ENCODE measurements at places on chromosomes 7 and 10. TPM values are rescaled to one million over a fixed set of nuclear protein-coding genes. Genes with fewer than 3 reads are reported as not detected.

SMO gene
- 23.9 TPM for total RNA-seq

ZNF425 gene
- 2.1 TPM for total RNA-seq

ANK3 gene
- total RNA-seq: 25.5 TPM

HPS1 gene
- total RNA-seq: 76.1 TPM

DNA sequence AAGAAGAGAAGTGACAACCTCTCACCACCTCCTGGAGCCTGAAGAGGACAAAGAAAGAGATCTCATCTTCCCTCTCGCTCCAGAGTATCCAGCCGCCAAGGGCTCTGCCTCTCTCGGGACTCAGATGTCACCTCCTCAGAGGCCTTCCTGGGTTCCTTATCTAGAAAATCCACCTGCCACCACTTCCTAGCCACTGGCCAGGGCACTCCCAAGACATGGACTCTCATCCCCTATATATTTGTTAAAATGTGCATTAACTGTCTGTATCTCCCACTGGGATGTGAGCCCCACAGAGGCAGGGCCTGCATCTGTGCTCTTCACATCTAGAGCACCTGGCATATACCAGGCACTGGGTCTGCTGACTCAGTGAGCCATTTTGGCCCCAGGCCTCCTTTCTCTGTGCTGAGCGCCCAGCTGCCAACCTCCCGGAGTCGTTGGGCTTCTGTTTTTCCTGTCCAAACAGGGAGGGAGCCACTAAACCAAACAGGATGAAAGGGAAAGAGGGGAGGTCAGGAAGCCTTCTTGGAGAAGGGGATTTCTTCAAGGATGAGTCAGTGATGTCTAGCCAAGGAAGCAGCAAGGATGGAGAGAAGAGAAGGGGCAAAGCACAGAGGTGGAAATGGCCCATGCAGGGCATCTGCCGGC, 58.9 kb downstream of the KCNMA1 start:
- no peaks in the 10 kb centered on the region for H3K36me3 ChIP-seq
- DNase-seq: no peak
- peak overlapping the region; percentile 55 for H3K27ac ChIP-seq
- H3K4me1 ChIP-seq: peaks cover 6% of the 10 kb centered on the region

GRCh38 chr7:105002-105401, 87.4 kb upstream of the FAM20C start:
- DNase-seq: peak; percentile 1
- no peak overlapping the region for H3K4me3 ChIP-seq

DNA sequence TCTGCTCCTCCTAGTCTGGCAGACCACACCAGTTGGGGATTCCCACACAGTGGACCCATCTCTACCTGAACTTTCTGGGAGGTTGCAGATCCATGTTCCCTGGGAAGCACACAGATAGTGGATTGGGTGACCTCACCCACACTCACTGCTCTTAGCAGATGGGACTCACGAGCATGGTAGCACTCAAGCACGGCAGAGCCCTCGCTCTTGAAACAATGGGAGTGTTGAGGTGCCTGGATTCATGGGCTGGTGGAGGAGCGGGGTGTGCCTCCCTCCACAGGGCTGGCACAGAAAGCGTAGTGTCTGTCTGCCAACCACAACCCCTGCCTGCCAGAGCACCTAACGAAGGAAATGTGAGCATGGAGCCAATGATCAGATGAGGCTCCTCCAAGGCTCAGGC, 568.0 kb downstream of the POM121L12 start:
- no peak overlapping the region for H3K27ac ChIP-seq
- H3K4me3 ChIP-seq: no peak overlapping the region
- no peaks in the 10 kb centered on the region for H3K4me1 ChIP-seq

DNA sequence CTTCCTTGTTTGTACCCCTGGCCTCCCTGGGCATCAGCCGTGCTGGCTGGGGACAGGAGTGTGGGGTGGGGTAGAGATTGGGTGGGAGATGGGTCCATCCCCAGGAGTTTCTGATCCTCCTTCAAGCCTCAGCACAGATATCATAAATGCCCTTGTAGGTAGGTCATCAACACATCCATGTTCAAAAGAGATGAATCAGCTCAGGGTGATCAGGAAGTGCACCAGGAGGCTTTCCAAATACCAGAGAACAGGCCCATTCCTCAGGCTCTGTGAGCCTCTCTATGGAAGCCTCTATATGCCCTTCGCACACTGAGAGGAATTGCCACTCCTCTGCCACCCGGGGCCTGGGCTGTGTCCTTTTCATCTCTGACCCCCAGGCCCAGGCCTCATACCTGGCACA, 31.9 kb upstream of the ADCYAP1R1 start:
- no peak for DNase-seq
- H3K4me1 ChIP-seq: peaks cover 9% of the 10 kb centered on the region
- H3K27me3 ChIP-seq: no peaks in the 10 kb centered on the region
- H3K27ac ChIP-seq: no peak overlapping the region
- H3K4me3 ChIP-seq: no peak overlapping the region

DNA sequence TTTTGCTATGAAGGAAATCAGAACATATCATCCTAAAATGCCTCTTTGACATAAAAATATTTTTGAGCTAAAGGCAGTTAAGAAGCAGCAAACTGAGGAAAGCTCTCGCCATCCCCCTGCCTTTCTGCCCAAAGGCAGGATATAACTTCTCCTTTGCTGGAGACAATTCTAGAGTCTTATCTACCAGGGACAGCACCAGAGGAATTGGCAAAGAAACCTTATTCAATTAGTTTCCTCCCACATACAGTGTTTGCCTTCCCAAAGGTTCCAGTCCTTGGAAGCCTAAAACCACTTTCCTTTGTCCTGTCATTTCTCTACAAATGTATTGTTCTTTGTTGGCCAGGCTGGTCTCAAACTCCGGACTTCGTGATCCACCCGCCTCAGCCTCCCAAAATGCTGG, 33.7 kb downstream of the MASTL start:
- H3K36me3 ChIP-seq: peaks cover 3% of the 10 kb centered on the region
- no peak for DNase-seq
- no peaks in the 10 kb centered on the region for H3K27me3 ChIP-seq
- no peak overlapping the region for H3K27ac ChIP-seq
- no peaks in the 10 kb centered on the region for H3K4me1 ChIP-seq

DNA sequence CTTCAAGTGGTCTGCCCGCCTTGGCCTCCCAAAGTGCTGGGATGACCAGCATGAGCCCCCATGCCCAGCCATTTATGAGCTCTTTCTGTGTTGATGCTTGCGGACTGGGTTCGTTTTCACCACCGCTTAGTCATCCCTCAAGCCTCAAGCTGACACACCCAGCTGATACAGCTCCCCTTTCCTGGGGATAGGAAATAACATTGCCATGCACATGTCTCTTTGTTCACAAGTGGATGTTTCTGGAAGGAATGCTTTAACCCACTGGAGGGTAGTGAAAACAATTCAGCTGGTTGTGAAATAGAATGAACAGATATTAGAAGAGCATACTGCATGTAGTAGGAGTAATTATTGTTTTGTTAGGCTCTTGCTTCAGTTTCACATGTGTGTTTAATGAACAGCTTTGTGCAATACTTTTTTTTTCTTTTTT, 8.5 kb upstream of the METTL27 start:
- peaks cover 24% of the 10 kb centered on the region for H3K4me1 ChIP-seq
- peak overlapping the region; percentile 65 for H3K27ac ChIP-seq
- no peaks in the 10 kb centered on the region for H3K36me3 ChIP-seq
- DNase-seq: no peak
- no peaks in the 10 kb centered on the region for H3K27me3 ChIP-seq
- H3K4me3 ChIP-seq: no peak overlapping the region

- no peaks in the 10 kb centered on the region for H3K4me1 ChIP-seq
- no peak overlapping the region for H3K4me3 ChIP-seq
- no peaks in the 10 kb centered on the region for H3K27me3 ChIP-seq
These were observed 33.3 kb upstream of the ACSL5 start for GRCh38 chr10:112340601-112341000.

- no peak for DNase-seq
- H3K27ac ChIP-seq: peak overlapping the region; percentile 96
- H3K27me3 ChIP-seq: no peaks in the 10 kb centered on the region
- H3K4me1 ChIP-seq: peaks cover 42% of the 10 kb centered on the region
- H3K36me3 ChIP-seq: peaks cover 13% of the 10 kb centered on the region
These were observed 109.3 kb downstream of the SORBS1 start for GRCh38 chr10:95451568-95452524.

GRCh38 chr7:102859084-102859798, 53.6 kb upstream of the LRRC17 start:
- H3K27ac ChIP-seq: peak overlapping the region; percentile 44
- DNase-seq: peak; percentile 80
- no peaks in the 10 kb centered on the region for H3K36me3 ChIP-seq
- H3K4me1 ChIP-seq: peaks cover 19% of the 10 kb centered on the region
- H3K4me3 ChIP-seq: no peak overlapping the region

DNA sequence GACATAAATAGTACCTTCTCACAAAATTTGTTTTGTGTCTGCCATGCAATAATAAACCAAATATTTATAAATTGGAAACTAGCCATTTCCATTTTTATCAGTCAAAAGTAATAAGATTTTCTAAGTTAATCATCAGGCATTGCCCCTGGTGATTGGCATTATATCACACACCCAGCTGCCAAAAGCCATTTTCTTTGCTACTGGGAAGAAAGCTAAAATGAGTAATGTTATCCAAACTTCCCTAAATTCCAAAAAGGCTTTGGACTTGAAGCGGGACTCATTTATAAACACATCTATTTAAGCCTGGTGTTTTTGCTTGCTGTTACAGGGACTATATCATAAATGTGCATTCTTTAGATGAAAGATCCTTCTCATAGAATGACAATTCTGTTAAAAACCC, 86.0 kb downstream of the AKR1D1 start:
- H3K27ac ChIP-seq: no peak overlapping the region
- DNase-seq: no peak
- H3K4me3 ChIP-seq: no peak overlapping the region
- no peaks in the 10 kb centered on the region for H3K27me3 ChIP-seq

DNA sequence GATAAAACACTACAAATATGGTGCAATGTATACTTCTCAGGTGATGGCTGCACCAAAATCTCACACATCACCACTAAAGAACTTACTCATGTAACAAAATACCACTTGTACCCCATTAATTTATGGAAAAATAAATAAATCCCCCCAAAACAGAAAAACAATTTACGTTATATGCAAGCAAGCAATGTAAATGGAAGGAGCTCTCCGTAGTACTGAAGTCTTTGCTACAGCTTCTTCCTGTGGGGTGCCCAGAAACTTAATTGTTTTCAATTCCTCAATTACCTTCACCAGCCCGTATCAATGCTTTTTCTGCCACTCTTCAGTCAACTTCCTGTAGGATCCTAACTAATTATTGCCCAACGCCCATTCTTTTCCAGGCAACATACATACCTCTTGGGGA, 138.1 kb downstream of the RELN start:
- H3K27ac ChIP-seq: no peak overlapping the region
- DNase-seq: no peak
- no peaks in the 10 kb centered on the region for H3K4me1 ChIP-seq
- H3K36me3 ChIP-seq: no peaks in the 10 kb centered on the region

DNA sequence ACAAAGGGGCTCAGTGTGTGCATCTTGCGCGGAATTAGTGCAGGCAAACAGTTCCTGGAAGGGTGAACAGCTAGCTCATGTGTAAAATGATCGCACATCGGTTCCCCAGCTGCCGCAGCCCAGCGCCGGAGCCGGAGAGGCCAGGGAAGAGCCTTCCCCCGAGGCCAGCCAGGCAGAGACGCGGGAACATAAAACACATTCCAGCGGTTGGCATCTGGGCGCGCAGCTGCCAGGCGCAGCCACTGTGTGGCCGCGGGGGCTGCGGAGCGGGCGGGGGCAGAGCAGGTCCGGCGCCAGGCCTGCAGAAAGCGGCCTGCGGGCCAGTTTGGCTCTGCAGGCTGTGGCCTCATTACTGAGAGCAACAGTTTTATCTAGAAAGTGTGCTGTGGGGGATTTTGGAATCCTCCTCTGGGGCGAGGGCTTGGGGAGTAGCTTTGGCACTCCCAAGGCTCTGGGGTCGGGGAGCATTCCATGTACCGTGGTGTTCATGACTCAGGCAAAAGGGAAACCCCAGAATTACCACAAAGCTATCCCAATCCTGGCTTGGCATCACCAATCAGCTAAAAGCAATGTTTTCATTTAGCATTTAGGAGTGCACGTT, 74.3 kb downstream of the SAMD9 start:
- H3K4me3 ChIP-seq: peak overlapping the region; percentile 35
- H3K36me3 ChIP-seq: no peaks in the 10 kb centered on the region
- H3K27ac ChIP-seq: no peak overlapping the region
- no peaks in the 10 kb centered on the region for H3K4me1 ChIP-seq
- H3K27me3 ChIP-seq: no peaks in the 10 kb centered on the region

GRCh38 chr7:132138817-132139216, 437.5 kb downstream of the PLXNA4 start:
- H3K4me3 ChIP-seq: no peak overlapping the region
- H3K27me3 ChIP-seq: no peaks in the 10 kb centered on the region
- no peak for DNase-seq

- H3K4me3 ChIP-seq: no peak overlapping the region
- no peaks in the 10 kb centered on the region for H3K36me3 ChIP-seq
- no peak for DNase-seq
- no peak overlapping the region for H3K27ac ChIP-seq
- H3K27me3 ChIP-seq: no peaks in the 10 kb centered on the region
- H3K4me1 ChIP-seq: no peaks in the 10 kb centered on the region
These were observed 89.9 kb downstream of the JMJD1C start for GRCh38 chr10:63375859-63376258.

DNA sequence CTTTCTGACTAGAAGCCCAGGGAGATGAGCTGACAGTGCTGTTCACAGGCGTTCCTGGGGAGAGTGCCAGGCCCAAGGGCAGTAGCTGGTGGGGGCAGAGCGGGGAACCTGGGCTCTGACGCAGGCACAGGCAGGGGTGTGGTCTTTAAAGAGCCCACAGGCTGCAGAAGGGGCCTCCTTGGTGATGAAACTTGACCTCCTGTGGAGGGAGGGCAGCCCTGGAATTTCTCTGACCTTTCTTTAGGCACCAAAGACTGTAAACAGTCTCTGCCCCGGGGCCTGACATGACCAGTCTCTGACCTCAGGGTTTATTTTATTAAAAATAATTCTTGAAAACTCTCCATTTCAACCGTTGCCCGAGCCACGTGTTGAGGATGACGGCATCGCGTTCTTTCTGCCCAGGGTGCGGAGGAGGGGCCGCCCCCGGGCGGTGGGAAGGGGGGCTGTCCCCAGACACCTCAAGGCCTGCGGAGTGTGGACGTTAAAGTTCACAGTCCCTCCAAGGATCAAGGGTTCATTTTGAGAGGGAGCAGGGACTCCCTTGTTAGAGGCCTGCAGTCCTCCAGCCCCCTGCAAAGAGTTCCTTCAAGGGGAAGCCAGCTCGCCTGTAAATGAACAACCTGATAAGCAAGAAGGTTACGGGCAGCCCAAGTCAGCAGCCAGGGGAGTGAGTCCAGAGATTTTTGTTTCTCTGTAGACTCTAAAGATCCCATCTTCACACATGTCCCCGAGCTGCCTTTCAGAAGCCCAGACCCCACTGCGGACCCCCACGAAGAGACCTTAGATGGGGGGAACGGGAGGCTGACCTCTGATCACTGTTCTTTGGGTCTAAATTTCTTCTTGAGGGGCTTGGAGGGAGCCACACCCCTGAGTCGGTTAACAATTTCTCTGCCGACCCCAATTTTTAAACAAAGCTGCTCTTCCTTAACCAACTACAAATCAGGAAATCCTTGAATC, 128.9 kb downstream of the VIPR2 start:
- DNase-seq: no peak
- H3K27ac ChIP-seq: peak overlapping the region; percentile 81
- no peak overlapping the region for H3K4me3 ChIP-seq
- no peaks in the 10 kb centered on the region for H3K27me3 ChIP-seq
- H3K36me3 ChIP-seq: no peaks in the 10 kb centered on the region
